ENCODE measurements at places on chromosomes 6 and 20.

- DNase-seq, result no peak
These were observed 1.9 kb downstream of the FAM83C start for GRCh38 chr20:35290186-35290886.

GRCh38 chr6:87333591-87334181, 4.6 kb upstream of the GJB7 start:
- DNase-seq, result no peak

- DNase-seq, result no peak
These were observed 8.8 kb upstream of the MYT1 start for GRCh38 chr20:64155258-64156135.

DNA sequence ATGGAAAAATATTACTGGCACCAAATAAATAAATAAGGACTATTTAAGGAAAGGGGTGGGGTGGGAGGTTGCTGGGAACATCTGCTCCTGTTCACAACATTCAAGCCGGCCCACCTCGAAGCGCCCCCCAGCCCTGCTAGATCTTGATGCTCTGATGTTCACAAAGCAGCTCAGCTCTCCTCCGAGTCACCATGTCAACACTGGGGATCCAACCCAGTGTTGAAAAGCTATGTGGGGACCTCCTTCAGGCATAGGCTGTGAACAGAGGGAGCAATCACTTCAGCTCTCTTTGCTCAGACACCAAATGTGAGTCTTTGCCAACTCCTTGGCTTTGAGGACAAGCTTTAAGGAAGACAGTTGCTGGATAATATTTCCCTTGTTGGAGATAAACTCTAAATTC, 176.8 kb upstream of the NT5E start:
- no peak for DNase-seq

GRCh38 chr6:135970750-135971149, 119.2 kb downstream of the PDE7B start:
- DNase-seq, result no peak

- no peak for DNase-seq
These were observed 2.7 kb upstream of the RSPO3 start for GRCh38 chr6:127115746-127116145.

Data from activated T-cell treated with anti-CD3 and anti-CD28 coated beads for 1 hour (primary cell).